NCI-H524 (cell line): ENCODE measurements at places on chromosomes 3 and 15.

DNA sequence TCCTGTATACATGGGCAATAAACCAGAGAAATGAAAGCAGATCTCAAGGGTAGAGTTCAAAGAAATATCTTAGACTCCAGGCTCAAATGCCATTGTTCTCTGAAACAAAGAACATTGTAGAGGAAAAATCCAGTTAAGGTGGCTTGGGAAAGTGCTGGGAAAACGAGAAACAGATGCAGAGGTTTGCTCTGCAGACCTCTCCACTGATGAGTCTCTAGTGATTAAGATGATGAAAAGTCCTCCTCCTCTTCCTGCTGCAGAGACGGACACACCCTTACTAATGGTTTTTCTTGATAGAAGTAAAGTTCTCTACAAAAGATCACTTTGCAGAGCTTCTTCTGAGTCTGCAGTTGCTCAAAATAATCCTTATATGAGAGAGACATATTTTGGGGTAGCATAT lies 264.7 kb downstream of the GABRG3 start:
- no peak for DNase-seq

GRCh38 chr3:72161881-72162595 lies 377.1 kb upstream of the PROK2 start:
- DNase-seq, result peak; percentile 90

DNA sequence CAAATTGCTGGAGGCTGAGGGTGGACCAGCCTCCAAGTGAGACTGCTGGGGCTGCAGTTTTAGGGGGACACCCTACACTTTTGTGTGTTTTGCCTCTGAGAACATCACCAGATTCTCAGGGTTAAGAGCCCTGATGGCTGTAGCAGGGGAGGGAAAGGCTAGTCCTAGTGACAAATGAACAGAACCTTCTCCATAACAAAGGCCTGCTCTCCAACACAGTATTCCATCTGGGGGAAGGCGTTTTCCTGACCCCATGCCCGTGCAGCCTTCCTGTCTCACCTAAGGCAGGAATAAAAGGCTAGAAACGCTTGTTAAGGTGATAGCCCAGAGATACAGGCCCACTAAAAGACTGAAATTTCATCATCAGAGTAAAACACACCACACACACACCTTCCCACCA lies 50.2 kb upstream of the NSMCE3 start:
- no peak for DNase-seq

- DNase-seq, result no peak
Observed at GRCh38 chr3:62370112-62370857, 3.1 kb downstream of the FEZF2 start.

DNA sequence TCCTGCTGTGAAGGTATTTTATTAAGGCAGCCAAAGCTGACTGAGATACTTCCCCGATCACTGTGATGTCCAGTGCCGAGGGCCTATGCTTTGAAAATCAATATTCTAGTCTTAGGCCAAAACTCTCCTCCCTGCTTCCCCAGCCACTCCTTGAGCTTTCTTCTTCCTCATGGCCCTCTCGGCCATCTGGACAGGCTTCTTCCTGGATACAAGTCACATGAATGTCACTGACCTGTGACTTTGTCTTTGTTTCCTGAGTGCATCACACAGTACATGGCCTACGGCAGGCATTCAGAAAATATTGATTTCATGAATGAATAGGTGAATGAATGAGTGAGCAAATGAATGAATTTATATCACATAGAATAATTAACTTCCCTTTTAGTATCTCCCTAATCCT lies 24.6 kb upstream of the HES1 start:
- DNase-seq, result no peak

- DNase-seq, result no peak
Observed at GRCh38 chr3:16364323-16364722, 99.3 kb downstream of the OXNAD1 start.

GRCh38 chr3:99974989-99975388 lies 139.3 kb downstream of the FILIP1L start:
- peak; percentile 43 for DNase-seq

- no peak for DNase-seq
Observed at GRCh38 chr3:14389716-14390115, 12.7 kb upstream of the SLC6A6 start.

DNA sequence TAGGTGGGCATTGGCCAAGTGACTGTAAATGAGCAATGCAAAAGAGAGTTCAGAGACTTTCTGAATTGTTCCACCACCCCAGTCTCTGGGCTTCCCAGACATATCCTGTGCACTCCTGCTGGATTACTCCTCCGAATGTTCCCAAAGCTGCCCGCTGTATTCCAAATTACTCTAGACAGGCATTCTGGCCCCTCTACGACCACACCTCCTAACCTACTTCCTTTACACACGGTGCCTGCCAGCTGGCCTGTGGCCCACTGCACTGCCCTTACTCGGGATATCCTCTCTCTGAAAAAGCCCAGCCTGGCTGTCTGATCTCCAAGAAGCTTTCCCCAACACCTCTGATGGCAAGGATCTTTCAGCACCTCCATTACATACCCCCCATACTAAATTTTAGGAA lies 66.6 kb downstream of the DUT start:
- DNase-seq, result no peak

- no peak for DNase-seq
Observed at GRCh38 chr3:20637729-20638128, 451.7 kb upstream of the SGO1 start.

DNA sequence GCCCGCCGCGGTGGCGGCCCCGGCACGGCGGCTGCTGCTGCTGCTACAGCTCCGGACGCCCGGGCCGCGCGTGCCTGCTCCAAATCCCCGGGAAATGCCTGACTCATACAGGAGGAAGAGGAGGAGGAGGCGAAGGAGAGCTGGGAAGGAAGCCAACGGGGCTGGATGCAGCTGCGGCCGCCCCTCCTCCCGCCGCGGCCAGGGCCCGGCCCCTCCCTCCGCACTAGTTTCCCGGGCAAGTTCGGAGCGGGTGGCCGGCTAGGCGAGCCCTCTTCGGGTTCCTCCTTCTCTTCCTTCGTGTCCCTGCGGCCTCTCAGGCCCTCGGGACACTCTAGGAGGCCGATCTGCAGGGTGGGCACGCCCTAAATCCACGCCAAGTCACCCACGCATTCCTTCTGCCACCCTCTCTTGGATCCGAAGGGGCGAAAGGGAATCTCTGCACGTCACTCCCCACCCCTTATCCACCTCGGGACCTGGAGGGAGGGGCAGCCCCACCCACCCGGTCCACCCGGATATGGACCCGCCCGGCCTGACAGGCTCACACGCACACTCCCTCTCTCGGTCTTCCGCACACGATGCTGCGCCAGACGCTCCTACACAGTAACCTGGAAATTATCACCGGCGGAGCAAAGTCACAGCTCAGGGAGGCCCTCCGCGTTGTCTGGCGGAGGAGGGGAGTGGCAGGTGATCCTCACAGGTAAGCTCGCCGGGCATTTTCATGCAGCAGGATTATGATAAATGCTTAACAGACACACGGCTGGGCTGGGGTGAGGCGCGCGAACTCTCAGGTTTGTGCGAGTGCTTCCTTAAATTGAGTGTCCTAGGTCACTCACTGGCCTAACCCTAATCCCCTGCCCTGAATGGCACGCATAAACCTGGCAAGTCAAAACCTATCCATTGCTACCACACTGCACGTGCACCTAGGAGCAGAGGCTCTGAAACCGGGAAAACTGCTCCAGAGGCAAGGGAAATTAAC lies at the start of the genes OSBPL10 and ZNF860:
Gene OSBPL10 (minus strand): TSS at position 57 of the 976 bp plus-strand sequence. CDS start 83 bp downstream, outside the sequence.
Gene ZNF860 (plus strand): TSS at position 545 of the 976 bp plus-strand sequence. CDS start 7,330 bp downstream, outside the sequence.
- peak; percentile 62 for DNase-seq

- no peak for DNase-seq
Observed at GRCh38 chr3:179513862-179514261, 48.9 kb upstream of the ACTL6A start.

GRCh38 chr15:87962428-87962827 lies 294.1 kb downstream of the NTRK3 start:
- DNase-seq, result no peak

DNA sequence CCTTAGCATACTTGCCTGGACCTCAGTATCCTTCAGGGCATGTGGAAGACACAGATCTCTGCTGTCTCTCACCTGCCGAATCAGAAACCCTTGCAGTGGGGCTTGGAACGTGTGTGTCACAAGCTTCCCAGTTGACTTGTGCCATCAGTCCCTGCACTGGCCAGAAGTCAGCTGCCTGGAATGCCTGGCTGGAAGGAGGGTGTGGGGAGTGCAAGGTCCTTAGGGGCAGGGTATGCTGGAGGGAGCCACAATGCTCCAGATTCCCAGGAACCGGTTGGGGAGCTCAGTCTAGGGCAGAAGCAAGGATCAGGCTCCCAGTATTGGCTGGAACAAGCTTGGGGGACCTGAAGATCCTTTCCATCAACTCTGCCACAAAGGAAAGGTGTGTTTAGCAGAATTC lies 27.1 kb downstream of the SPSB4 start:
- DNase-seq, result no peak

DNA sequence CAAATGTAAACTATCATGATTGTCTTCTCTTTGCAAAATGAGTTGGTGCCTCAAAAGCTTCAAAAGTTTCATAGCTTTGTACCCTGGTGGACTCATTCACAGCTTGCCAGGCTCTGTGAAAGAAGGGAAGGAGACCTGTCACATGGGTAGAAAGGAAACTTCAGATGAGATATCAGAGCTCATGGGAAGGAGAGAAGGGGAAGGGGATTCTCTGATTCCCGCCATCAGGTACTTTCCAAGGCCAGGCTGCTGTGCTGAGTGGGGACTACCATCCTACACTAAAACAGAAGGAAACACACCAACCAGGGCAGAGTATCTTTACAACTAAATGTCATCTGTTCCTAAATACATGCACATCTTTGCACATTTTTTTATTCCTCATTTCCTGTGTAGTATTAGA lies 9.2 kb downstream of the ILDR1 start:
- no peak for DNase-seq

GRCh38 chr15:70956201-70956995 lies 63.8 kb downstream of the LRRC49 start:
- no peak for DNase-seq

- DNase-seq, result no peak
Observed at GRCh38 chr15:41851755-41852370, 13.2 kb downstream of the PLA2G4B start.

DNA sequence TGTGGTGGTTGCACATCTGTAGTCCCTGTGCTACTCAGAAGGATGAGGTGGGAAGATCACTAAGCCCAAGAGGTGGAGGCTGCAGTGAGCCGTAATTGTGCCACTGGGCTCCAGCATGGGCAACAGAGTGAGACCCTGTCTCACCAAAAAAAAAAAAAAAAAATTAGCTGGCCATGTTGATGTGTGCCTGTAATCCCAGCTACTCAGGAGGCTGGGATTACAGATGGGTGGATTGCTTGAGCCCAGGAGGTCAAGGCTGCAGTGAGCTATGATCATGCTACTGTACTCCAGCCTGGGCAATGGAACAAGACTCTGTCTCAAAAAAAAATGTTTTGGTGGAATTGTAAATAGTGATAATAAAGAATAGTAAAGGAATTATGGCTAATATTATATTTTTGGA lies 9.9 kb downstream of the ATRIP start:
- no peak for DNase-seq

GRCh38 chr15:33448961-33449606 lies 138.3 kb downstream of the RYR3 start:
- no peak for DNase-seq

DNA sequence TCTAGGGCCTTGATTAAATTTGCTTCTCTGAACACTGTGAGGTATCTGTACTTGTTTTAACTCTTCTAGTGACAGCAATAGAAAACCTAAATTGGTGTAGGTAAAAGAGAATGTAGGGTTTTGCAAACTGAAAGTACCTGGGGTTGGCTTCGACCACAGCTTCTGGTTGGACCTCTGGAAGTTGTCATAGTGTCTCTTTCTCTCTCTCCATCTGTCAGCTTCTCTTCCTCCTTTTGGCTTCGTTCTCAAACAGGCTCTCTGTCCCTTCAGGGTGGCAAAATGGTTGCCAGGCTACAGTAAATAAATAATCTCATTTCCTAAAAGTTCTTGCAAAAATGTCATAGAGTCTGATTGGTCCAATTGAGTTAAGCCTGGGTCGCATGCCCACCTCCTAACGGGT lies 149.3 kb upstream of the CTDSPL start:
- DNase-seq, result no peak

DNA sequence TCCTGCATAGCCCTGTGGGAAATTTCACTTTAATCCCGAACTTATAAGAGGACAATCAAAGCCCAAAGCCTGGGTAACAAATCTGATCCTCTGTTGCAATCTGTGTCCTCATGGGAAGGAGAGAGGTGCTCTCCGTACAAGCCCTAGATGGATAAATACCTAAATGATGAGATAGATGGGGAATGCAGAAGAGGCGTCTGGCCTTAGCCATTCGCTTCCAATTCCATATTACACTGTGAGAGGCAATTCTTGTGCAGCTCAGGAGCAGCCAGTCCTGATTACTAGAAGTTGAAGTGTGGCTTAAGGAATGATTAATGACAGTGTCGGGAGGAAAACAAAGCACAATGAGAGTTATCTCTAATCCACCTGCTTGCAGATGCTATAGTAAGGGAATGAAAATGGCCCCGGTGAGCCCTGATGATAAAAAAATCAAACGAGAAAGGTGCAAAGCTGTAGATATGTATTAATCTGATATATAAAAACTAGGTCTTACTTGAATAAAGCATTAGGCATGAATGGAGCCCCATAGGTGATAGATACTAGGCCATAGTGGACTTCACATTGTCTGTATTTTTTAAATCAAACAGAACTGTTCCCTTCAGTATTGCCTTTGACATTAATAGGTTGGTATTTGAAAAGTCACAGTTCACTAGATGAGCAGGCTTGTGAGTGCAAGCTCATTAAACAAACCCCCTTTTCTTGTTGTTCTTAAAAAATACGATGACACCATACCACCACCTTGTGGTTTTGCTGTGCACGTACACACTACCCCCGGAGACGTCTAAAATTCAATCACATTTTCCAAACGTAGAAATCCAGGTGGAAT lies 54.2 kb upstream of the TMCO5A start:
- peak; percentile 86 for DNase-seq

GRCh38 chr3:46406788-46407611 lies at the start of the genes CCR5AS and CCRL2:
Gene CCR5AS (minus strand): TSS chr3:46407066.
Gene CCRL2 (plus strand): TSS chr3:46407259. CDS start chr3:46408080, 821 bp downstream.
- DNase-seq, result no peak

GRCh38 chr15:24761704-24762302 lies 86.2 kb downstream of the NPAP1 start:
- DNase-seq, result peak; percentile 7

GRCh38 chr15:25062551-25063430 lies 108.0 kb downstream of the SNRPN start:
- DNase-seq, result no peak

DNA sequence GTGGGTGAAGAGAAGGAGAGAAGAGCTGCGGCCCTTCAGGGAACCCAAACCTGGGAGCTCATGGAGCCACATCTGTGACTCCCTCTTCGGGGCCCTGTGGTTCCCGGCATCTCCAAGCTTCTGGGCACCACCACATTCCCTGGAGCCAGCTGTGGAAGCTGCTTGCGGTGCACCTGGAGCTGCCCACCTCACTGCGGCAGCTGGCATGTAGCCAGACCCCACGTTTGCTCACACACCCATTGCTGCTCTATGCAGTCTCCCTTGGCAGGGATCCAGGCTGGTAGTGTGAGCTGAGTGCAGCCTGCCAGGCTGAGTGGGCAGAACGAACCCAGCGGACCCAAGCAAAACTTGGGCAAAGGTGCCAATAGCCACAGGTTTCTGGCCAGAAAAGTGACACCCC lies 16.8 kb upstream of the PLA2G4E start:
- peak; percentile 37 for DNase-seq

DNA sequence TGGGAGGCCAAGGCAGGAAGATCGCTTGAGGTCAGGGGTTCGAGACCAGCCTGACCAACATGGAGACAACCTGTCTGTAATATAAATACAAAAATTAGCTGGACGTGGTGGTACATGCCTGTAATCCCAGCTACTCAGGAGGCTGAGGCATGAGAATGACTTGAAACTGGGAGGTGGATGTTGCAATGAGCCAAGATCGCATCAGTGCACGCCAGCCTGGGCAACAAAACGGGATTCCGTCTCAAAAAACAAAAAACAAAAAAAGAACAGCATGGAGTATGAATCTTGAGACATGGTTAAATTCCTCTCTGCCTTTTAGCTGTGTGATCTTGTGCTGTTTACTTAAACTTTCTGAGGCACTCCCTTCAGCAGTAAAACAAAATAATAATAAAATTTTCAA lies 244.9 kb downstream of the FGF12 start:
- no peak for DNase-seq
